Ascending aorta (tissue), 2 donors: ENCODE measurements at places on chromosomes 5 and 9. TPM values are rescaled to one million over a fixed set of nuclear protein-coding genes. Genes with fewer than 3 reads are reported as not detected.

The KLF9 gene
- 98.7 TPM for total RNA-seq

The FABP6 gene
- not detected for total RNA-seq

The ZNF300 gene
- total RNA-seq = 2.9 TPM

The ENG gene
- 675 TPM for total RNA-seq

The SLC34A3 gene
- not detected for total RNA-seq

The CDO1 gene
- total RNA-seq = 36.0 TPM

The SLC34A1 gene
- total RNA-seq = not detected

The SOX30 gene
- total RNA-seq = not detected

The PCA3 gene
- total RNA-seq = not detected

The DHX29 gene
- total RNA-seq = 11.3 TPM

The C9orf50 gene
- total RNA-seq = not detected

The SPEF2 gene
- total RNA-seq = 0.32 TPM

The NUP214 gene
- total RNA-seq = 234 TPM

The ARHGEF28 gene
- total RNA-seq = 15.1 TPM

The TRIM36 gene
- total RNA-seq = 31.7 TPM

The SLC6A7 gene
- not detected for total RNA-seq

The IFNA21 gene
- not detected for total RNA-seq
